ENCODE measurements at places on chromosomes 7 and 10.
A peak's percentile ranks its signal among the peaks of the same experiment; 100 is the strongest.

- no peak for DNase-seq
Measured at GRCh38 chr7:121337398-121337797, 8.6 kb downstream of the WNT16 start.

- DNase-seq = peak; percentile 20
Measured at GRCh38 chr10:95183271-95184230, 10.5 kb upstream of the ACSM6 start.

DNA sequence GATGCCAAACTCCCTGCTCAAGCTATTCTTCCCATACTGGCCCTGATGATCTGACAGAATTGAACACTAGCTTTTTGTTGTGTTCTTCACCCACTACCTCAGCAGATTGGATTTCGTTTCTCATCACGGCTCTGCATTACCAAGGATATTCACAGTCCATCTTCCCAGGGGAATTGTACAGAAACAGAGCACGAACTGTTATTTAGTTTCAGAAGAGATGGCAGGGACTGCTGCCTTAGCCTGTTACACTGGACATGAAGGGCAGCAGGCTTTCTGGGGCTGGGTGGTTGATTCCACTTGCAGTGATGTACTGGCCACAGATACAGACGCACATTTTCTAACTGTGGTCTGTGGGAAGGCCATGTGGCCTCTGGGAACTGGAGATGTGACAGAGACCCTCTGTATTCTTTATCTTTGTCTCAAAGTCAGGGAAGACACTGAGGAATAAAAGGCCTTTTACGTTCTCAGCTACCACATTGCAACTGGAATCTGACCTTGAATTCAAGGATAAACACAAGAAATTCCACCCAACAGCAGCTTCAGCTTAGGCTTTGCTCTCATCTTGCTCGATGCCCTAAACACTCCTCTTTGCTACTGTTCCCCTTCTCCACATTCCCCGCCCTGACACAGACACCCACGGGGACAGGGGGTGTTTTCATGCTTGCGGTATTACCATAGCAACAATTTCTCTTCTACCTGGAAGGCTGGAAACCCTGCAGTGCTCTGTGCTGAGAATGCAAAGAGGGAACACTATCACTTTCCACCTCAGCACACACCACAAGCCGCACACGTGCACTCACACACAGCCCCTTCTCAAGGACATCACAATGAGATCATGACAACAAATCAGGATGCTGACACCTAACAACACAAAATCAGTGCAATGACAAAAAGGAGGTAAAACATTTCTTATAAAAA is 81.7 kb downstream of the RNF216 start:
- peak; percentile 49 for DNase-seq

DNA sequence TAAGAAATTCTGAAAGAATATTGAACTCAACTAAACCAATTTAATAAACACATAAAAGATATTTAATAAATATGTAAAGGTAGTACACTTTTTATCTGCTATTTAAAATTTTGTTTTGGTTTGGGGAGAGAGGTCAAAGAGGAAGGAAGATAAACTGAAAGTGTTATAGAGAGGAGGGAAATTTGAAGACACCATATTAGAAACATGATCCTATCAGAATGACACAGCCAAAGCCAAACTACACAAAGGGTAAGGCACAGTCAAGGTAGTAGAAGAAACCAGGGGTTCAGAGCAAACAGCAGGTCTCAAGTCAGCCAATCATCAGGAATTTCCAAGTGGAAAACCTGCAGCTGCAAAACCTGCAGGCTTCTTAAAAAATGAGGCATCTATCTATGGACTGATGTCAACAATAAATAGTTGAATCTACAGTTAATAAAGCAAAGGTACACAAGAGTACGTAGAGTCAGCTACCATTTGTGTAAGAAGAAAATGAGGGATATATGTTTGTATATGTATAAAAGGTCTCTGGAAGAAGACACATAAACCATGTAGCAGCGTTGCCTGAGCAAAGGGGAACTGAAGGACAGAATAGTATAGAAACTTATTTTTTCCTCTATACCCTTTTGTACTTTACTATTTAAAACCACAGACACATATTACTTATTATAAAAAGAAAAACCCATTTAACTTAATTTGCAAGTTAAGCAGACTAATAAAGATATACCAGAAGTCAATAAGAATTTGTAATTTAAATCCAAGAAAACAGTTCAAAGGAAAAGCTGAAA is 10.0 kb downstream of the ZNF800 start:
- DNase-seq = no peak

DNA sequence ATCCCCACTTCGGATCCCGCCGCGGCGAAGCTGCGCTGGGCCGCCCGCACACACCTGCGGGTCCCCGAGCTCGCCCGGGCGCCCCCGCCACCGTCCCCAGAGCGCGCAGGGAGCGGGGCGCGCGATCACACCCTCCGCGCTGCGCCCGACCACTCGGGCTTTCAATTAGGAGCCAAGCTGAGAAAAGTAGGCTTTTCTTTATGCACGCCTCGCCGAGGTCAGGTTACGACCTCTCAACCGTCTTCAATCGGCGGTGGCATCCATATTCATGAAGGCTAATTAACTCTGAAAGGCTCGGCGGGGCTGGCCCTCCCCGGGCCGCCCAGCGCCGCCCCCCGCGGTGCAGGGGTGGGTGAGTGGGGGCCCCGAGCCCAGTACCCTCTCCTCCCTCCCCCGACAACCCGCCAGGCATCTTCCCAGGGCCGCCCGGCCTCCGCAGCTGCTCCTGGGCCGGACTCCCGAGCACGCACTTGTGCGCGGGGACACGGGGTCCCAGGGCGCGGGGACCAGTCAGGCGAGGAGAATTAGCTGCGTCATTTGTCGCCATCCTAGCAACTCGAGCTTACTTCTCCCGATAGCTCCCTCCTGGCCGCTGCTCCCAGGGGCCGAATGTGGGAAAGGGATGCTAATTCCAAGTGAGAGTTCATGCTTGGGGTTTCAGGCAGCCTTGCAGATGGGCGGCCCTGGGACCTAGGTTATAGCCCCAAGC is 155.5 kb upstream of the LYZL2 start:
- DNase-seq = no peak

DNA sequence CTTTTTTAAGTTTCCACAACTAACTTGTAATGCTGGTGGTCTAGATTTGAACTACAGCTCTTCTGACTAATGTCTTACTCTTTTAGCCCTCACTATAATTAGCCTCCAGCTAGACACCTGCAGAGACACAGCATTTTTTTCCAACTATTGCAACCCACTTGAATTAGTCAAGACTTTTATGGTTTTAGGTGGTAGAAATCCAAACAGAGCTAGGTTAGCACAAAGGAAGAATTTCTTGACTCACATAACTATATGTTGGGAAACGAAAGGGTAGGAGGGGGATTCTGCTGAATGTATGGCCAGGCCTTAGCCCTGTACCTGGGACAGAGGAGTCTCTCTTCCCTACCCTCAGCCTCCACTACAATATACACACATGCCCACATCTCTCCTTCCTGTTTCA is 586.1 kb downstream of the INHBA start:
- DNase-seq = no peak

- no peak for DNase-seq
Measured at GRCh38 chr10:48330269-48330668, 23.8 kb downstream of the MAPK8 start.

- DNase-seq = no peak
Measured at GRCh38 chr10:109895848-109896247, 27.5 kb downstream of the XPNPEP1 start.

Measured in stimulated activated CD8-positive, alpha-beta memory T cell treated with anti-CD3 and anti-CD28 coated beads, Interleukin-15, amount 100 ng/mL, for 4 hours (primary cell).